ENCODE measurements at places on chromosomes 3 and 15.

DNA sequence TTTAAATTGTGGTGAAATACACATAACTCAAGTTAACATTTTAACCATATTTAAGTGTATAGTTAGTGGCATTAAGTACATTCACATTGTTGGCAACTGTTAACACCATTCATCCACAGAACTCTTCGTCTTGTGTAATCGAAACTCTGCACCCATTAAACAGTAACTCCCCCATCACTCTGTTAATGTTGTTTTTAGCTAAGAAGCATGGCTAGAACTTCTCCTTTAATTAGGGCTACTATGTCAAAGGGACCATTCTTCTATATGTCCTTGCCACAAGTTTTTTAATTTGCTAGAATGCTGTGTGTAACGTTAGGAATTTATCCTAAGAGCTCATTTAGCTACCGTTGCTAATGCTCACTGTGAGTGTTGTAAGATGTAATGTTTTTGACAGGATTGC, 60.6 kb downstream of the MAP2K5 start:
- DNase-seq = no peak

DNA sequence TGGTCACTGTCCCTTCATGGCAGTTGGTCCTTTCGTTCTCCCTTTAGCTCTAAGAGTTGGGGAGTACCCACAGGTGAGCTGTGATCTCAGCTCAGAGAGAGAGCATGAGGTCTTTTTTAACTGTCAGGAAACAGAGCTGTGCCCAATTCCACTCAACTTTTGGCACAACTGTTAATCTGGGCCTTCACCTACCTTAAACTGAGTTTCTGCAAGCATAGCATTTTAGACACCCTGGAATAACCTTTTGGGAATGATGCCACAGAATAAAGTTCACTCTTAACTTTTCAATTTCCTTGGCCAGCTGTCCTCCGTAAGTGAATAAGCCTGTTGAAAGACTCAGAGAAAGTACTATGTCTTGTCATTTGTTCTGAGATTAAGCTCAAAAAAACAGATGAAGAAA, 35.9 kb downstream of the TUBGCP4 start:
- DNase-seq = no peak

DNA sequence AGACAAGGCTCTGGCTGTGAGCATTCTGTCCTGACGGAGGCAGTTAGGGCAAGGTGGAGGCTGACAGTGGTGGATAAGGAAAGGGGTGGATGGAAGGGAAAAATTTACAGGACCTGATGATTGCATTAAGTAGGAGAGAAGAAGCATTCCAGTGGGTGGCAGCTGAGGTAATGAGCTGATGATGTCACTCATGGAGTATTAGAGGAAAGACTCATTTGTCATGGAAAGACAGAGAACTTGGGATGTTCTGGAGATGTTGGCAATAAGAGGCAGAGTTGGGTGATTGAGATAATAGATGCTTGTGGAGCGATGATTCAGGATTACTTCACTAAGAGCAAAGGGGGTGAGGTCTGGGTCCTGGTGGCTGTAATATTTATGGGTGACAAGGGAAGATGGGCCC, 63.6 kb upstream of the SCN5A start:
- DNase-seq = no peak

DNA sequence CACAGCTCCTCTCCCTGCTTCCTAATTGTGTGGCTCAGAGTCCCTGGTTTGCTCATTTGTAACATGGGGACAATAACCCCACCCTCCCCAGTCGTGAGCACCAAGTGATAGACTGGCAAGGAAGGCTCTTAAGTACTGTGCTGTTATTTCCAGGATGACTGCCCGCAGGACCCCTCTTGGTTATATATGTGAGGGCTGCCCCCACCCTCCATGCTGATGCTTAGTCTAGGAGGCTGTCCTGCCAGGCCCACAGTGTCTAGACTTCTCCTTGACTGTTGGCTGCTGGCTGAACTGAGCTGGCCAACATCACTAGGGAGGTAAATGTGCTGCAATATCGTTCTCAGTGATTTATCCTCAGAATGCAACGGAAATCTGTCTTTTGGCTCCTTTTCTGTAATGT, 45.1 kb downstream of the RAB11A start:
- DNase-seq = no peak

DNA sequence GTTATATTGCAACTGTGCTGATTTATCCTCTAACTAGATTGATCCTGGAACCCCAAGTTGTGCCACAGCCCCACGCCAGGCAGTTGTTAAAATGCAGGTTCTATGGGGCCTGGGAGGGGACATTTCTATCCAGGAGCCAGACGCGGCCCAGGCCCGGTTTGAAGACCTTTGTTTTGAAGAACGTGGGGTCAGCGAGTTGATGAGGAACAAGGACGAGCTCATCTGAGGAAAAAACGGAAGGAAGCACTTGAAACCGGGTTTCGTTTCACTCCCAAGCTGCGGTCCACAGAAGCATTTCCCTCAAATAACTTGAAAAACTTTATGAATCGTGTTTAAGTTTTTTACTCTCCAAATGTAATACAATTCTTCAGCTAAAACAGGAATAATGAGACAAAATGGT, 76.4 kb downstream of the CHSY1 start:
- no peak for DNase-seq

GRCh38 chr3:136862617-136863322, 762 bp downstream of the NCK1 start:
- peak; percentile 37 for DNase-seq

GRCh38 chr3:24506966-24507775, 12.5 kb upstream of the THRB start:
- no peak for DNase-seq

DNA sequence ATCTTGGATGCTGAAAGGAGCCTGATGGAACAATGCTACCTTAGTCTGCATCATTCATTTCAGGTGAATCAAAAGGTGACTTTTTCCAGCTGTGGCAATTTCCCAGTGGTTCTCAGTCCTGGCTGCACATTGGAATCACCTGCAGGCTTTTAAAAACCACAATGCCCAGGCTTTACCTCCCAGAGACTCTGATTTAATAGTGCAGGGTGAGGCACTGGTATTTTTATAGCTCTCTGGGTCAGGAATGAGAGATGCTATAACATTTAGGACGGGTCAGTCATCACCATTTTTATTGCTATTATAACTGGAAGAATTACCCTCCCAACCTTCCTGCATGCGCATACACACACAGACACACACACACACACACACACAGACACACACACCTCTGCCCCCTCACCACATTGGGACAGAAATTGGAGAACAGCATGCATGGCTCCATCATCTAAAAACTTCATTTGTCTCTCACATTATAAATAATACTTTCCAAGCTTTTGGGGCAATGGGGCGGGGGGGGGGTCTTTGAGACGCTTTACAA, 41.1 kb downstream of the LARP6 start:
- DNase-seq = no peak

DNA sequence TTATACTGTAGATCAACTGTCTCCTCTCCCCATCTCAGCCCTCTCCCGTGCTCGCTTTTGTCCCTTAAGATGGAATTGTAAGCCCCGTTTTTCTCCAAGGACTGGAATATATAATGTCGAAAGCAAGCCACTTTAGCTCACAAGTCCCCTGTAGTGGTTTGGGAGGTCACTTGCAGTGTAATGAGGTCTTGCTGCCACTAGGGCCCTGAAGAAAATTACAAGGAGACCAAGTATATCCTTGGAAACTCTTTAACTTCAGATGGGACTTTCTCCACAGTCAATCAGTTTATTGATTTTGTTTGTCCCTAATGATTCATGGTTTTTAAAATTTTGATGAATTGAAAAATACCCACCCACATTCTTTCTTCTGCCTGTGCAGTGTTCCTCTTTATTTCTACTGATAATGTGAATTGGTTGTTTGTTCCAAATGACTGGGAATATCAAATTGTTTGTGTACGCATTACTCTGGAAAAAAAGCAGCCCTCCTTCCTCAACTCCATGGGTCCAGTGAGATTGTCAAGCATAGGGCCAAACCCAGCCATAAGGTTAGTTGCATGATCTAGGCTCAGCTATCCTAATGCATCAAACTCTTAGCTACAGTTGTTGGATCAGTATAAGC, 294.8 kb downstream of the MCTP2 start:
- DNase-seq = no peak

DNA sequence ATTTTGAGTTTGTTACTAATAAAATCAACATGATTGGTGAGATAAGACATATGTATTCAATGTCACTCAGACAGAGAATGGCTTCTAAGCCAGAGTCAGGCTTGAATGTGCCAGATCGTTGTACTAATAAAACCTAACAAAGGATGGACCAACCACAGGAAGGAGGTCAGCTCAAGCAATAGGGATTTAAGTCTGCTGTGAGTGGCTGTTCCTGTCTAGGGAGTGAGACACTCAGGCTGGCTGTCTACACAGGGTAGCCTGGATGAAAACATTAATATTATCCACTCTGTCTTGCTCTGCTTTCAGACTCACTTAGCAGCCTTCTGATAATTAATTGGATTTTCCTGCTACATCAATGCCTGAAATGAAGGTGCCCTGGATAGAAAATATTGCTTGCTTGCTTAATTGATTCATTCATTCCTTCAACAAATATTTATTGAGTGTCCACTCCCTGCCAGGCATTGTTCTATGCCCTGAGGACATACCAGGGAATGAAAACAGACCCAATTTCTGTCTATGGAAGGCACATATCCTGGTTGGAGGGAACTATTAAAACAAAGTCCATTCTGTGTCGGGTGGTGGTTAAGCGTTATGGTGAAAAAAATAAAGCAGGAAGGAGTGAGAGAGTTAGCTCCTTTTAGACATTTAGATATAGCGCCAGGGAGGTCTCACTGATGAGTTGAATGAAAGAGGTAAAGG, 239.4 kb downstream of the CHST2 start:
- no peak for DNase-seq

- DNase-seq = no peak
Observed at GRCh38 chr3:13158871-13159270, 85.6 kb upstream of the IQSEC1 start.

DNA sequence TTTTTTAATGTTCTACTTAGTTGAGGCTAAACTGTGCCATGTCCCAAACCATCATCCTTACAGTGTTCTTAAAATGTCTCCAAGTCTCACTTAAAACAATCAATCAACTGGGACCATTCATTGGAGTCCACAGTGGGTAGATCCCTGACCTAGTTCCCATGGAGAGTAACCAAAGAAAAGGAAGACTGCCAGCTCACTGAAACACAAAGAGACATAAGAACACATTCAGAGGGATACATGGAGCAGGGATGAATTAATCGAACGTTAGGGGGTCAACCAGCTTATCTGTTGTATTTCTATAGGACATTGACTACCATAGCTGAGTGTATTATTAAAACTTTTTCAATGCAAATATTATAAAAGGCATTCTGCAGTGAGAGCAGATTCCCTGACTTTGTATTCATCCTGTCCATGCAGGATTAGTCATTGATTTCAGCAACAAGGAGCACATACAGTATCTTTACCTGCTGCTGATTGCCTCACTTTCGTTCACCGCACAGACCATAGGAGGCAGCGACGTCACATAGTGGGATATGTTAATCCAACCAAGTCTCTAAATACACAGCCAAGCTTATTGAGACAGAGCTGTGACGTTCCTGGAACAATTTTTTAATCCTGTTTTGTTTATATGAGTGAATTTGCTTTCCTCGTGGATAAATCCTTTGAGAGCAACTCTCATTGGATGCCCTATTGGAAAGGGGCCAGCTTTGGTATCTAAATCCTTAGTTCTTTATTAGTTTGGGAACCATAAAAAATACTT, 364.9 kb upstream of the RBMS3 start:
- DNase-seq = no peak

GRCh38 chr15:38868326-38869114, 303.9 kb upstream of the RASGRP1 start:
- no peak for DNase-seq

GRCh38 chr15:101213147-101213546, 38.7 kb downstream of the CHSY1 start:
- DNase-seq = no peak

GRCh38 chr3:158560979-158561378, 10.0 kb upstream of the MLF1 start:
- no peak for DNase-seq

DNA sequence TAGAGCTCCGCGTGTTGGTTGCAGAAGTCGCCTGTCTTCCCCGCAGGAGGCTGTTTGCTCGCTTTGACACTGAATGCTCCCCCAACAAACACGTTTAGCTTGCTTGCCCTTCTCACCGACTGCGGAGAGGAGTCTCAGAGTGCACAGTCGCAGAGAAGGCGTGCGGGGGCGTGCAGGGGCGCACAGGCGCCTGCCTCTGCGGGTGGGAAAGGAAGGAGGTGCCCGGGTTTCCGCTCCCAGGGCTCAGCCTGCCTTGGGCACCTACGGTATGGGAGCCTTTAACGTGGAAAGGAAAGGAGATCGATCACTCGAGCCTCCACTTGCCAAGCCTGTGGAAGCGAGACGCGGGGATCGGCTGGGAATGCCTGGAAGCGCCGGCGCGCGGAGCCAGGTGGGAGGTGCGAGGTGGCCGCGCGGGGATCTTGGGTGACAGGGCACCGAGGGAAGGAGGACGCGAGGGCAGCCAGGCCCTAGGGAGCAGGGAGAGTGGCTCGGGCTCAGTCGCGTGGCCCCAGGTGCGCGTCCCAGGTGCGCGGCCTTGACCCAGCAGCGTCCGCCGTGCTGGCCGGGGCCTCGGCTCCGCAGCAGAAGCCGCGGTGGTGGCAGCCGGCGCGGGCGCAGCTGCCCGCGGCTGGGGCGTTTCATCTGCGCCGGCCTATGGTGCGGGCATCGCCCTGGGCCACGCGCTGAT, at the start of gene FAN1:
Gene FAN1, plus strand, starts transcription at position 419 of the 691 bp plus-strand sequence. CDS start 749 bp downstream, outside the sequence.
- DNase-seq = peak; percentile 84

- DNase-seq = no peak
Observed at GRCh38 chr15:98801234-98801561, 152.9 kb downstream of the IGF1R start.

DNA sequence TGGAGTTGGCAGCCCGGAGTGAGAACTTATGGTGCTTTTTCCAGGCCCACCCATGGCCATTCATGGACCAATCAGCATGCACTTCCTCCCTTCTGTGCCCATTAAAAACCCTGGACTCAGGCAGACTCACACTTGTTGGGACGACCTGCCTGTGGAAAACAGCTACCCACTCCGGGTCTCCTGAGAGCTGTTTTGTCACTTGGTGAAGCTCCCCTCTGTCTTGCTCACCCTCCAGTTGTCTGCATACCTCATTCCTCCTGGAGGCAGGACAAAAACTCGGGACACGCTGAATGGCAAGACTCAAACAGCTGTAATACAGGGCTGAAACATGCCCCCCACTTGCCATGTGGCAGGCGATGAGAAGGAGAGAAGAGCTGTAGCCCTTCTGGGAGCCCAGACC, 35.2 kb downstream of the ROPN1B start:
- no peak for DNase-seq

DNA sequence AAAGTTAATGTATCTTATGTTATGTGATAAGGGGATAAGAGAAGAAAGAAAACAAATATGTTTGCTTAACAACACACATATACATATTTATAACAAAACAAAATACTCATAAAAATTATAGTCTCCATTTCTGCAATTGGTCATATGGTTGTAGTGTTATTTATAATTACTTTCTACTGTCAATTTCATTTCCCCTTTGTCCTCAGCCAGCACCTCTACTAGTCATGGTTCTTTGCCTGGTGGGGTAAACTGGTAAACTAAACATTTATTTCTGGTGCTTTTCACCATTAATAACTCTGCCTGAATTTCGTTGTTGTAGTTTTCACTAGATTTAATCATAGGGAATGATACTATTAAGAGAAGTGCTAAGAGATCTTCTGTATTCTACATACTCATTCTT, 88.0 kb upstream of the ALCAM start:
- DNase-seq = no peak
